EL (cell line): ENCODE measurements at places on chromosomes 2 and 18.

- DNase-seq, result no peak
Measured at GRCh38 chr2:203562268-203562667, 27.2 kb upstream of the RAPH1 start.

- no peak for DNase-seq
Measured at GRCh38 chr2:185785156-185785555, 46.6 kb downstream of the FSIP2 start.

- no peak for DNase-seq
Measured at GRCh38 chr2:135862718-135863117, 13.5 kb downstream of the MCM6 start.

DNA sequence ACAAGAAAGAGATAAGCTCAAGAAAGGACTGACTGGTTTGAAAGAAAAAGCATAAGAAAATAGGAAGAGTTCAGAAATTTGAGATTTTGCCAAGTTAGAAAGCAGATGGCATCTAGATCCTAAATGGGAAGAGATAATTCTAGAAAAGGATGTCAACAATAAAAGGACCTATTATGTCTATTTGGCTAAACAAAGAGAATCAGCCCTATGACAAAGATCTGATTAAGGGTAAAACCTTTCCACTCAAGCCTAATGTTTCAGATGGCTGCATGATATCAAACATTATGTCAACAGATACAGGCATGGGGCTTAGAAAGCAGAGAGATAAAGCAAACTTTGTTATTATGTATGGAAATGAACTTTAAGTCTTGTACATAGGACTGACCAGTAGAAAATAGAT is 465.0 kb upstream of the TRIB2 start:
- no peak for DNase-seq

DNA sequence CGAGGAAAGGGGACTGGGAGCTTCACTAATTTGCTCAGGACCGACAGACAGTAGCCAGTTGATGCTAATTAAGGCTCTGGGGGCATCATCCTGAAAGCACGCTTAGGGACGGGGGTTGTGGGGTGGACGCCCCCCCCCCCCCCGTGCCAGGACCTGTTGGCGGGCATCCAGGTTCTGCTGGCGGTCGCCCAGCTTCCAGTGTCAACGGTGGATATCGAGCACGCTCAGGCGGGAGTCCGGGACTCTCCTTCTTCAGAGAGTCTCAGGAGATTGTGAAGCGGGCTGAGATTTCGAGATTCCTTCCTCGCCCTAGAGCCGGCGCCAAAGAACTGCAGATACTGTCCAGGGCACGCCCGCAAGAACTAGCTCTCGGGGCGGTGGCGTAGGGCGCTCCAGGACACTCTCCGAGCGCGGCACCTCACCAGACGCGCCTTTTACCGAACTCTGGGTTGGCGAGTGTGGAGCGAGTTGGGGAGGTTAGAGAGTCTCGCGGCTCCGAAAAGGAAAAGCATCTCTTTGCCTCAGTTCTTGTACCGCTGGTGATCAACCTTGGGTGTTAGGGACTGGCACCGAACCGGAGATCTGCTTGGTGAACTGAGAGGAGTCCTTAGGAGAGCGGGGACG is 5.6 kb downstream of the RAX start:
- no peak for DNase-seq

GRCh38 chr2:122213312-122213711 is 457.9 kb downstream of the TSN start:
- no peak for DNase-seq

- no peak for DNase-seq
Measured at GRCh38 chr2:211413746-211414145, 857.3 kb downstream of the CPS1 start.

- DNase-seq, result peak; percentile 12
Measured at GRCh38 chr2:107592280-107592624, 234.4 kb upstream of the RGPD4 start.

DNA sequence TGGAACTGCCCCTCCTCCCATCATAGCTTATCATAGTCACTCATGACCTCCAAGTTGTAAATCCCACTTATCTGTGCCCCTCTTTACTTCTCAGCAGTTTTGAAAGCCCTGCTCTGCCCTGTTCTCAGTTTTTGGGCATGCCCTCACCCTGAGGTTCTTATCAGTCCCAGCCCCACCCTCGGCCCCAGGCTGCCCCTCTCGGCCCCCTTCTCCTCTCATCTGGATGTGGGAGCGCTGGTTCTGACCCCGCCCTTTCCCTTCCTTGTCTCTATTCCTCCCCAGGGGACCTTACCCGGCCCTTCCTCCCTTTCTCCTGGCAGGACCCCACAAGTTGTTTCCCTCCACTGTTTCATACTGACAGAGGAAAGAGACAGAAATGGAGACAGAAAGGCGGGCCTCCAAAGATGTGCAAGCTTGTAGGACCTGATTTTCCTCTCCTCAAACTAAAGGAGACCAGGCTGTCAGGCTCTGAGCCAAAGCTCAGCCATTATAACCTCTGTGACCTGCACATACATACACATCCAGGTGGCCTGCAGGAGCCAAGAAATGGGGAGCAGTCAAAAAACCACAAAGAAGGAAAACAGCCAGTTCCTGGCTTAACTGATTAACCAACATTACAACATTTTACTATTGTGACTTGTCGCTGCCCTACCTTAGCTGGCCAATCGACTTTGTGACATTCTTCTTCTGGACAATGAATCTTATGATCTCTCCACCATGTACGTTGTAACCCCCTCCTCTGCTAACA is 171.0 kb upstream of the HS6ST1 start:
- DNase-seq, result no peak

DNA sequence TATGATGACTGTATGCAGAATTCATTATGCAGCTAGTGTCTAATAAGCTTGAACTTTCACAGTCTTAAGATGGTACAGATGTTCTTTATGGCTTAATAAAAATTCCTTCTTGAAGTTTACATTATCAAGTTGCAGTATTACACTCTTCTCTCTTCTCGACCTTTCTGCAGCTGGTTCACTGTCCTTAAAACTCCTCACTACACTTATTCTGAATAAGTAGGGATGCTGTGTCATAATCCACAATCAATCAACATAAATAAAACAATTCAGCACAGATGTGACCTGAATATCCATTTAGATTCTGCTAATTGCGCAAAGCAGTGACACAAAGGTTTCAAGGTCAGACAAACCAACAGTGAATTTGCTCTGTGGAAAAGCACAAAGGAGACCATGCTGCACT is 356.8 kb downstream of the SUCLG1 start:
- no peak for DNase-seq

DNA sequence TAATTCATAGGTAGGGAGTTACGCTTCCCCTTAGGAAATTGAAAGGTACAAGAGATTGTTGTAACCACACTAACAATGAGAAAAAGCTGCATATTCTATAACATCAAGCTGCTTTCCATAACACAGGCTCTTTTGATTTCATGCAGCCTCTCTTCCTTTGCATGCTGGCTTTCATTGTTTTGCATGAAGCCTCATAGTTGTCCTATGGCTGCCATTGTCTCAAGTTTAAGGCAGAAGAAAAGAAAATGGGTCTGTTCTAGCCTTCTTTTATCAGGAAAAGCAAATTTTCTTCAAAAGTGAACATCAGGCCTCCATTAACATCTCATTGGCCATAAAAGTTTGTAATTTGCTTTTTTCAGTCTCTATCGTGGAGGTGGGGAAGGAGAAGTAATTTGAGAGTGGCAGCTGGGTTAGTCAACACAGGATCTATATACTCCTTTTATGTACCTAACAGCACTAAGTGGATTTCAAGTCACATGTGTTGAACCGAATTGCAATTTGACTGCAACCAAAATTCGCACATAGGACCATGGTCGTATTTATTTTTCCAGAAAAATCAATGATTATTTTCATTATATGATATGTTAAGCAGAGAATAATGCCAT is 248.5 kb upstream of the RND3 start:
- DNase-seq, result no peak

DNA sequence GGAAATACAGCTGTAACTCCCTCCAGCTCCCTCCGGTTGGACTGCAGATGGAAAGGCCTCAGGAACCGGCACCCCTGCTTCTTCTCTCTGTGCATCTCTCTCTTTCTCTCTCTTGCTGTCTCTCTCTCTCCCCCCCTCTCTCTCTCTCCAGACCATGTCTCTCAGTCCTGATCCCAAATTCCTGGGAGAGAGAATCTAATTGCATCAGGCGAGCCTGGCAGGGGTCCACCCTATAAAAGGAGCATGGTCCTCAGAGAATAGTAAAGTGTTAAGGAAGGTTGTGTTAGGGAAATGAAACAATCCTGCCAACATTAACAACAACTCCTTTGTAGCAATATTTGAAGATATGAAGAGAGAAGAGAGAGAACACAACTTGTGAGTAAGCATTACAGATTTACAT is 36.7 kb downstream of the VIT start:
- no peak for DNase-seq

DNA sequence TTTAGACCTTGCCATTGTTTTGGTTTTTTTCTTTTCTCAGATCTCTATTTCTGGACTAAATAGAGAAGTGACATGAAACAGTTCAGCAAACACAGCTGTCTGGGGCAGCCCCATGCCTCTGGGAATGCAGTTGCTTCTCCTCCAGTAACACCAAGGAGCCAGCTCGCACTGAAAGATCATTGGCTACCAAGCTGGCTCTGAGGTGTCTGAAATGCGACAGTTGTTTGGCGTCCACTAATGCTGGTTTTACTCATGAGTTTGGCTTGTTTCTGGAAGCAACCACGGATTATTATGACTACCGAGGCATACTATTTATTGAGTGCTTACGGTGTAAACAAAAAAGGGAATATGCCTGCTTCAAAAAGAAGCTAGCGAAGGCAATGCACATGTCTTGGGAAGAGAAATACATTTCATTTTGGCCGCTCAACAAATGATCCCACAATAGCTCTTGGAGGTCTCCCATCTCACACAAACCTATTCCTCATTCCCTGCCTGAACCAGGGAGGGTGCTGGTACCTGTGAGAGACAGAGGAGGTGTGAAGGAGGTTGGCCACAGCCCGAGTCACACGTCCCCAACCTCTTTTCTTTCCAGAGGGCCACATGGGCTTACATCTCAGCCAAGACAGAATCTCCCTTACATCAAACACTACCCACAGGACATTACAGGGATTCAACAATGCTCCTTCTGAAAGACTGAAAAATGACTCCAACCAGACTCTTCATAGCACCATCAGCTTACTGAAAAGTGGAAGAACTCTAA is 37.5 kb upstream of the NEB start:
- peak; percentile 34 for DNase-seq
